ENCODE measurements at places on chromosomes 11 and 22.

GRCh38 chr11:73241300-73241699 is 23.2 kb downstream of the P2RY2 start:
- no peak for DNase-seq

DNA sequence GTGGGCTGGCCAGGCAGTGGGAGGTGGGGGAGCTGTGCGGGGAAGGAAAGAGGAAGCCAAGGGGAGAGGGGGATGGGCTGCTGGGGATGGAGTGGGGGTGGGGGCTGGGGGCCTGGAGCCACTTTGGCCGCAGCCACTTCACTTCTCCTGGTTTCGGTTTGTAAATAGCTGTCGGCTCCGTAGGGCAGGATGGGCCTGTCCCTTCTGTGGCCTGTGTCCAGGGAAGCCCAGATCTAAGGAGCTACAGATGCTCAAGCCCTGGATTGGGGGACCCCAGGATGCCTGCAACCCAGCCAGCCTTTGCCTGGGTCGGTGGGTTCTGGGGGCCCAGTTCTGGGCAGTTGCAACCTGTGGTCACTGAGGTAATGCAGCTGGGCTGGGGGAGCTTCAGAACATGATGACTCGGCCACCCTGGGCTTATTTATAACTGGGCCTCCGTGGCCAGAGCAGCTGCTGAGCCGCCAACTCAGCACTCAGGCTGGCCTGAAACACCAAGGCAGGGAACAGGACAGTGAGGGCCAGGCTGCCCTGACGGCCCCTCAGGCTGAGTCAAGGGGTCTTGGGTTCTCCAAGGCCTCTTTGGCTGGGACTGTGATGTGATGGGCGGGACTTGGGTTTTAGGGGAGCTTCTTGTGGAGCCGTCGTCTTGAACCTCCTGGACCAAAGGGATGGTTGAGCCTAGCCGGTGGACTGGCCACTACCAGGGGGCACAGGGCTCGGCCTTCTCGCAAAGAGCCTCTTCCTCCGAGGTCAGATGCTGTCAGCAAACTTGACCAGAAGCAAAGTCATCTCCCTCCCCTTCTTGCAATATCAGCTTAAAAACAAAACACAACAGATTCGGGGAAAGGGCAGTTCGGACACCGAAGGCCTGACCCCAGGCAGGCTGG is 15.0 kb upstream of the SLC39A13 start:
- peak; percentile 64 for DNase-seq

GRCh38 chr11:46800177-46800576 is 45.9 kb downstream of the CKAP5 start:
- DNase-seq, result peak; percentile 2

DNA sequence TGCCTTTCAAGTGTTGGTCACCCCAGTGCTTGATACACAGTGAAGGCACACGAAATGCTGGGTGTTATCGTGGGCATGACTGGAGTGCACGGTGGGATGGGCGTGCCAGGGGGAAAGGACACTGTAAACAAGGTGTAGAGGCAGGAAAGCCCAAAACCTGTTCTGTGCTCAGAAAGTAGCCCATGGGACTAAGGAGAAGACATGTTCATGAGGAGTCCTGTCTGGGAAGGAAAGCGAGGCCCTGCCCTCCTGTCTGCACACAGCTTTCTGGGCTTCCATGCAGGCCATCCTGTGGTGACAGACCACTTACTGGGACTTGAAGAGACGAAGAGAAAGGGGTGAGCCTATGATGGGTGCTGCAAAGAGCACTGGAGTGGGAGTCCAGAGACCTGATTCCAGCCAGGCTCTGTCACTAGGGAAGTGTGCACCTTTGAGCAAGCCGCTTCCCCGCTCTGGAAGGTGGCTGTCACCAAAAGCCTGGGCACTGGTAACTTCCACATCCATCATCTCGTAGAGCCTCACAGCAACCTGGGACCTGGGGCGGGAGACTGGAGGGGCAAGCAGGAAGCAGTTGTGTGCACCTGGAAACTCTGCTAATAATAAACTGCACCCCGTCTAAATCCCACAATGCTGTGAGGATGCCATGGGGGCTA is 846 bp upstream of the POU2F3 start:
- no peak for DNase-seq

DNA sequence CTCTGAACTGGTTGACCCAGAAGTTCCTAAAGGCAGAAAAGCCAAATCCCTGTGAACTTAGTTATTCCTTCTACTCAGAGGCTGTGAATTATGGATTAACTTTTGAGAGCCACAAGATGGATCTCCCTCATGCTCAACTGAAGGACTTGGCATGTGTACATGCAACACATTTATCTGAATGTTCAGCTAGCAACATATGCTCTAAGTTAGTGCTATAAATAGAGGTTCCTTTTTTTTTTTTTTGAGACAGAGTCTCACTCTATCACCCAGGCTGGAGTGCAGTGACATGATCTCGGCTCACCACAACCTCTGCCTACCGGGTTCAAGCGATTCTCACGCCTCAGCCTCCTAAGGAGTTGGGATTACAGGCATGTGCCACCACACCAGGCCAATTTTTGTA is 40.1 kb downstream of the EIF4ENIF1 start:
- peak; percentile 44 for DNase-seq

DNA sequence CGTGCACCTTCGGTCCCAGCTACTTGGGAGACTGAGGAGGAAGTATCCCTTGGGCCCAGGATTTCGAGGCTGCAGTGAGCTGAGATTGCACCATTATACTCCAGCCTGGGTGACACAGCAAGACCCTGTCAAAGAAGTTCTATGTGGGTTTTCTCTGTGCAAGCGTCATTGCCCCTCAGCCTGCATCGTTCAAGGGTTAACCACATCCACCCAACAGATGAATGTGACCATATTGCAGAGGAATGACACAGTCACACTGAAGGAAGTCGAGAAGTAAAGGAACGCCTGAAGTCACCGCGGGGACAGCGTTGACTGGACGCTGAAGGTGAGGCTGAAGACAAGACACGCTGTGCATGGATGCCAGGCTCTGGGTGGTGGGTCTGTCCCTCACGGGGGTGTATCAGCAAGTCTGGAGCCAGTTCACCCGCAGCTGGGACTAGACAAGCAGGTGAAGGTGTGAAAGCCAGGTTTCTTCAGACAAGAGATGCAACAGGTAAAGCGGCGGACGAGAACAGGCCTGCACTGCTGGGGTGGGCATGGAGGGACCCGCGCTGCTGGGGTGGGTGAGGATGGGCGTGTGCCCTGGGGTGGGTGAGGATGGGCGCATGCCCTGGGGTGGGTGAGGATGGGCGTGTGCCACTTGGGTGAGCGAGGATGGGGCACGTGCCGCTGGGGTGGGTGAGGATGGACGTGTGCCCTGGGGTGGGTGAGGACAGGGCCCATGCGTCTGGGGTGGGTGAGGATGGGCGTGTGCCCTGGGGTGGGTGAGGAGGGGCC is 36.5 kb upstream of the TOLLIP start:
- DNase-seq, result no peak

DNA sequence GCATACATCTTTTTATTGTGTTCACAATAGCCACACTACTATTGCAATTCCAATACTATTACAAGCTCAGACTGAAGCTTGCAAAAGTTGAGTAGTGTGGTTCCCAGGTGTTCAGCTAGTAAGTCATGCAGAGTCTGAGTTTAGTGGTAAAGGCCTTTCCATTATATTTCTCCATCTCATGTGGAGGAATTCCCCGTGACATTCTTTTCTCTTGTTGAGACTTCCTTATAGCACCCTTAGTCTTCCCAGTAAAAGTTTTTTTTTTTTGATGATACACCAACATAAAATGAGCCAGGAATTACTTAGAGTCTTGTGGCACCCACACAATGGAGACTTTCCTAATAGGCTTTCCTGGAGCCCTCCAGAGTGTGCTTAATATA is 110.8 kb downstream of the UVRAG start:
- peak; percentile 56 for DNase-seq

DNA sequence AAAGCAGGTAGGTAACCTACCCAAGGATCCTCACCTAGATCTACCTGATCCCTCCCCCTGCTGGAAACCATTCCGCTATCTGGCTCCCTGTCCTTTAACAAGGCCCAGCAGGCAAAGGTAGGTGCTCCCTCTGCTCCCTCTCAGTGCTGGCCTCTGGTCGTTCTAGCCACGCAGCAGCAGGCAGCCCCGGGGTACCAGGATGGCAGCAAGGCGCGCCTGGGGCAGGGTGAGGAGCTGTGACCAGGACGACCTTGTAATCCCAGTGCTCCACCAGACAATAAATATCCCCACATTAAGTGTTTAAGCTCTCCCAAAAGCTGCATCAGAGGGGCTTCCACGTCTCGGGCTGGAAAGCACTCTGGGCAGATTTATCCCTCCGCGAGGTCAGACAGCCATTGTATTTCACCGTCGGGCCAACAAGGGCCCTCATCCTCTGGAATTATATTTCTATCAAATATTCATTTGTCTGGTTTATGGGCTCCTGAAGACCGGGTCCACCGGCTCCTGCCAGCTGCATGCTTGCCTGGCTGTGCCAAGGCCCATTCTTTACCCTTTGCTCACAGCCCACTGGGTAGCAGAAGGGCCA is 81.3 kb downstream of the CHST1 start:
- no peak for DNase-seq

GRCh38 chr22:42207918-42208317 is 62.5 kb downstream of the TCF20 start:
- DNase-seq, result no peak

DNA sequence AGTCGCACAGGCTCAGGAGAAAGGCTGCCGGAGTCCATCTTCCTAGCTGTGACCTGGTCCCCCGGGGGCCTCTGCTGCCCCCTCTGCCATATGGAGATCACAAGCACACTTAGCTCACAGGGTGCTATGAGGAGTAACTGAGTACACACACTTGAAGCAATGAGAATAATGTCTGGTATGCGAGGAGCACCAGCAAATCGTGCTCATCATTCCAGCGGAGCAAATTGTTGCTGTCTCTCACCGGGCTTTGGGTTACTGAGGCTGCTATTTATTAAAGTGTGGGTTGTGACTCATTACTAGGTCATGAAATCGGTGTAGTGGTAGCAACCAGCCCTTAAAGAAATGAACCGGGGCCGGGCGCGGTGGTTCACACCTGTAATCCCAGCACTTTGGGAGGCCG is 48.1 kb upstream of the EIF3D start:
- DNase-seq, result peak; percentile 97

DNA sequence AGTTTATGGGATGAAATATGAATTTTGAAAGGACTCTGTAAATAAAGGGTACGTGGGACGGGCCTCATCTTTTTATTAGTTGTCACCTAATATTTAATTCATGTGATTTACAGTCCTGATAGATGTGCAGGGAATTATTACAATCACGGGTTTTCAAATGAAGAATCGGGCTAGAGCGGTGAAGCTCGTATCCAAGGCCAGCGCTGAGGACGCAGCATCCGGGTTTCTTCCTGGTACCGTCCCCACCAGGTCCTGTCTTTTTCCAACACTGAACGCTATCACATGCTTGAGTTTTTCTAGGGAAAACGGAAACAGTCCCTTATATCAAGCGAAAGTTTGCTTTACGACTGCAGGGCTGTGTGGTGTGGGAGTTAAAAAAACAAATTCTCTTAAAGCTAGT is 787 bp downstream of the SMDT1 start:
- DNase-seq, result peak; percentile 32

DNA sequence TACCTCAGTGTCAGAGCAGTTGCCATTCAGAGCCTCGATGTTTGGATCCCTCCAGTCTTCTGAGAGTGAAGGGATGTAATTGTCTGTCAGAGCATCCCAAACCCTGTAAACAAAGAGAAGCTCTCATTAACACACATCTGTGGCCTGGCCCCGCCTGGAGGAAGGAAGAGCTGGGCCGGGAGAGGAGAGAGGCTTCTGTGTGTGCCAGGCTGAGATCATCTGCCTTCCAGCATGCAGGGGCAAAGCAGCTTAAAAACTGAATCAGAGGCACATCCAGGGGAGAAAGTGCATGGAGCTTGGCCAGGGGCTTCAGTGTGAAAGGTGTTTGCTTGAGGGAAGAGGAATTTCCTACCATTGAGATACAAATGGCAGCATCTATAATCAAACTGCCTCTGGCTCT is 14.5 kb downstream of the FEZ1 start:
- no peak for DNase-seq

Data from AG10803 (cell line).